ENCODE measurements at places on chromosomes 7 and 10.

DNA sequence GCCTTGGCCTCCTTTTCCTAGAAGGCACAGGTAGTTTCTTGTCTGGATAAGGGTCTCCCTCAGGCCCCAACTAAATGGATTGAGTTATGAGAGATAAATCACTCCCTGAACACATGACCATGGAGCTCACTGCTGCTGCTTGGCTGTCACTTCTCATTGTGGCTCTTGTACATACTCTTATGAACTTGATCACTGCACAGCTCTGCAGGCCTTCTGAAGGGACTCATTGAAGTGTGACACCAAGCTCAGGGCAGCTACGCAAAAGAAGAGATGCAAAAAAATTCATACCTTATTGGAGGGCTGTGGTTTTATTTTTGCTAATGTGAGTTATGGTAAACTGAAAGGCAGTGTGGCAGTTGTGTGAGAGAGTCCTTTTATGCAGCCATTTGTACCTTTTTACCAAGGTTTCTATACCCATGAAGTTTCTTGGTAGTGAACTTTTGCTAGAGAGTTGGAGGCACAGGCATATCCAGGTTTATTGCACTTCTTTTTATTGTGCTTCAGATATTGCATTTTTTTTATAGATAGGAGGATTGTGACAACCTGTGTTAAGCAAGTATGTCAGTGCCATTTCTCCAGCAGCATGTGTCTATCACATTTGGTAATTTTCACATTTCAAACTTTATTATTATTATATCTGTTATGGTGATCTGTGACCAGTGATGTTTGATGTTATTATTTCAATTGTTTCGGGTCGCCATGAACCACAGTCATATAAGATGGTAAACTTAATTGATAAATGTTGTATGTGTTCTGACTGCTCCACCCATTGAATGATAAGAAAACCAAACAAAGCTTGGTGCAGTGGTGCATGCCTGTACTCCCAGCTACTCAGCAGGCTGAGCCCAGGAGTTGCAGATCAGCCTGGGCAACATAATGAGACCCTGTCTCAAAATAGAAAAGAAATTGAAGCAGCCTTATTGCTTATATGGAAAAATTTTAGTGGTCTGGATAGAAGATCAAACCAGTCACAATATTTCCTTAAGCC lies 100.6 kb downstream of the LRRC4 start:
- DNase-seq, result no peak

- DNase-seq, result no peak
These were observed 295.3 kb downstream of the SKIDA1 start for GRCh38 chr10:21230219-21230618.

- peak; percentile 11 for DNase-seq
These were observed 1.1 kb downstream of the PALS2 start for GRCh38 chr7:24574386-24574785.

- DNase-seq, result no peak
These were observed 556.1 kb downstream of the KCNMA1 start for GRCh38 chr10:77081481-77081891.
